ENCODE measurements at places on chromosomes 3 and 15.

- DNase-seq = no peak
These were observed 37.7 kb downstream of the MCCC1 start for GRCh38 chr3:183061391-183062172.

GRCh38 chr15:99435877-99436541, 129.8 kb upstream of the MEF2A start:
- no peak for DNase-seq

DNA sequence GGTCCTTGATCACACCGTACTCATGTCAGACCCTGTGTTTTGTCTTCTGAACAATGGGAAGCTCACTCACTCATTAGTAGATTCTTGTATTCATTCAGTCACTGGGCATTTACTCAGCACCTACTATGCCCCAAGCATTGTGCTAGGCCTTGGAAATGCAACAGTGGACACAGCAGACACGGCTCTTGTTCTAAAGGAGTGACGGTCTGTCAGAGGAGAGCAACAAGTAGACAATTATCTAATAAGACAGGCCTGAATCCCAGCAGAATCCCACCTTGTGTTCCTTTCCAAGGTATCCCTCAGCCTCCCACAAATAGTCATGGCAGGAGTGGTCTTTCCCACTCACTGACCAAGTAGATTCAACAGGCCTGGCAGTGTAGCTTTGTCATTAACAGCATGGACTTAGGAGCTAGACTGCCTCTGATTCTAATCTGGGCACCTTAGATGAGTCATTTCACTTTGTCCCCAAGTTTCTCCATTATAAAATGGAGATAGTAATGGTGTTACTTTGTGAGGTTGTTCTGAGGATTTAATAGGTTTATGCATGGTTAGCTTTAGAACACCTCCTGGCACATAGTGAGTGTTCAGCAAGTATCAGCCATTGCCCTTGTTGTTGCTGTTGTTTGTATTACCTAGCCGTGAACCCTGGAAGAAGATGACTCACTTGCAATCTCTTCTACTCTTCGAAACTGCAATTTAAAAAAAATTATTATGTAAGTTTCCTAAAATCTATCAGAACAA, 69.1 kb downstream of the SSUH2 start:
- no peak for DNase-seq

- no peak for DNase-seq
These were observed 19.2 kb downstream of the PXK start for GRCh38 chr3:58351920-58352319.

- DNase-seq = no peak
These were observed 14.8 kb upstream of the P2RY14 start for GRCh38 chr3:151293127-151293526.

- no peak for DNase-seq
These were observed 68.0 kb downstream of the ATP2B2 start for GRCh38 chr3:10437272-10437994.

DNA sequence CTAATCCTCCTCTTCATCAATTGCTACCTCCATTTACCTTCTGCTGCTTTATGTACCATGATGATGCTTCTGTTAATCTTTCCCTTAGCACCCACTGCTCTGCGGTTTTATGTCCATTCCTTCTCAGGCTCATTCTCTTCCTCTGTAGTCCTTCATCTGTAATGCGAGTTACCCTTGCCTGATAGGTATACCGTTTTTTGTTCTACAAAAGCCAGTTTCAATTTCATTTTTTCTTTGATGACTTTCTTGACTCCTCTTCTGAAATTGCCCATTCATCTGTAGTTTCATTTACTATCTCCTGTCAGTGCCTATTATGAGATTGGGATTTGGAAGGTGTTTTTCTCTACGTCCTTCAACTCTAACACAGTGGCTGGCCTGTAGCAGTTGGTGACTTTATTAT, 445.9 kb upstream of the ZNF717 start:
- DNase-seq = no peak

GRCh38 chr3:189322339-189322738, 150.6 kb downstream of the TPRG1 start:
- DNase-seq = no peak

DNA sequence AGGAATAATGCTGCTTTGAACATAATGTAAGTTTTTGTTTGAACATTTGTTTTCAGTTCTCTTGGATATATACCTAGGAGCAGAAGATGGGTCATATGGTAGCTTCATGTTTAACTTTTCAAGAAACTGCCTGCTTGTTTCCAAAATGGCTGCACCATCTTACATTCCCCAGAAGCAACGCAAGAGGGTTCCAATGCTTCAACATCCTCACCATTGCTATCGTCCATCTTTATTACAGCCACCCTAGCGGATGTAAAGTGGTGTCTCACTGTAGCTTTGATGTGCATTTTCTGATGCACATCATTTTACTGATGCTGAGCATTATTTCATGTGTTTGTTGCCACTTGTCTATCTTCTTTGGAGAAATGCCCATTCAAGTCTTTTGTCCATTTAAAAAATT, 46.4 kb upstream of the GATA2 start:
- DNase-seq = no peak

DNA sequence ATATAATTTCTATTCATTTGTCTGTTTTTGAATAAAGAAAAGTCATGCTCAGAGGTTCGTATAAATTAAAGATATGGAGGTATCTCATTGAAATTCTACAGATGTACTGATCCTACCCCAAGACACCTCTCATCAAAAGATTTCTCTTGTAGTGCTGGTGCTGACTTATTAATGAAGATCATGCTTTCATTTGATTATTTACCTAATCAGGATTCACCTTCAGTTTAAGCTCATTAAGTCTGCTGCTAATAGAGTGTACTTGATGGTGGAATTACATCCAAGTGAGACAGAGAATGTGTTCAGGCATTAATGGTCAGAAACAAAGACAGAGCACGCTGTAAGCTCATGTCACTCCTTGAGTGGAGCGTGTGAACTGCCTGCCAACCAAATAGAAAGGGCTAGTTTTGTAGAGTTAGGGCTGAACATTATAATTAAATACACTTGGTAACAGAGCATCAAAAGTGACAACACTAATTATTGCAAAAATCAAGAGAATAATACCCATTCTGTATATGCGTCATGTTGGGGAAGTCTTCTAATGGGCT, 45.5 kb downstream of the KBTBD12 start:
- no peak for DNase-seq

GRCh38 chr3:79310016-79310415, 457.8 kb downstream of the ROBO1 start:
- DNase-seq = no peak

DNA sequence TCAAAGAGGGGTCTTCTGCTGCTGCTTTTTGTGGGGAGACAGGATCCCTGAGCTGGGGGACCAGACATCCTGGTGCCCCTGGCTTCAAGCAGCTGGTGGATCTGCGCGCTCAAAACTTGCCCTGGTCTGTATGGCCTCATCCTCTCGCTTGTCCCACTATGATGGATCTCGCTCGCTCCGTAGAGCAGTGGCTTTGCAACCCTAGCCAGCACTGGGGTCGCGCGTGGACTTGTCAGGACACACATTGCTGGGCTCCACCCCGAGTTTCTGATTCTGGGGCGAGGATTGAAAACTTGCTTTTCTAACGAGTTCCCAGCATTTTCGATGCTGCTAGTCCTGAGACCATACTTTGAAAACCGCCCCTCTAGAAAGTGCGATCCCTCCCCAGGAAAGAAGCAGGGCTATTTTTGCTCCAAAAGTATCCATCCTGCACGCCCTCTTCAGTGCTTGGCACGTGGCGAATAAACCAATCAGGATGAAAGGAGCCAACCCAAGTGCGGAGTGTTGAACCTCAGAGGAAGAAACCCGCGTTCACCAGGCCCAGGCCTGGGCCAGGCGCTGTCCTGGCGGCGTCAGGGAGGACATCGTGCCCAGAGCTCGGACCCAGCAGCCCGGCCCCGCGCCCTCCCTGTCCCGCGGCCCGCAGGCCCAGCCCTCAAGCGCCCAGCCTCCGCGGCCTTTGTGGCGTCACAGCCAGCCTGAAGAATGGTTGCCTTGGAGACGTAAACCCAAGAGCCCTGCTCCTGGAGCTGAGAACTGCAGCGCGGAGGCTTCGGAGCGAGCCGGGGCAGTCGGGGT, at the start of gene CFAP100:
Gene CFAP100 (plus strand): TSS at position 731 of the 798 bp plus-strand sequence. CDS start 1,092 bp downstream, outside the sequence.
- peak; percentile 52 for DNase-seq

DNA sequence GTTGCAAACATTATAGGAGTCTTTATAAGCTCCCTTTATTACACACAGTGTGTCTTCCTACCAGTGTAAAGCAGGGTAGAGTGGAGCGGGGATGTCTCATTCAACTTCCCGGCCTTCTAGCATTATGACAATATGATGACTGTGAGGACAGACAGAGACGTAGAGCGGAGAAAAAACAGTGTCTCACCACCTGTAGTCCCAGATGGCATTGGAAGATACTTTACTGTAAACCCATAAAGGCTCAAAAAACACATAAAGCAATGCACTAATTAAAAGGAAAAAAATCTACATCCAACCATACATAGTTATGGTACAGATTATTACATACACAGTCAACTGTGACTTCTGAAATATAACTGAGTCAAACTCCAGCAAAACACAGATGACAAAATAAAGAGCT, 383.7 kb downstream of the MAGI1 start:
- no peak for DNase-seq

DNA sequence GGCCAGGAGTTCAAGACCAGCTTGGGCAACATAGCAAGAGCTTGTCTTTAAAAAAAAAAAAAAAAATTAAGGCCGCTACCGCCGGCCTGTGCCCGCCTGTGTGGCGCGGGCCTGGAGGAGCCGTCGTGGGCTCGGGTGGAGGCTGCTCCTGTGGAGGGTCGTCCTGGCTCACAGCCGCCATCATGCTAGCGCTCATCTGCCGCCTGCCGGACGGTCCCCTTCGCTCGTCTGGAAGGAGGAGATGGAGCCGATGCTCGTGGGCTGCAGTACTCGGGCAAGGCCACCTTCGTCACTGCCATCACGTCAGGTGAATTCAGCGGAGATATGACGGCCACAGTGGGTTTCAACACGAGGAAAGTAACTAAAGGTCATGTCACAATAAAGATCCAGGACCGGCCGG, 37.4 kb downstream of the TFRC start:
- DNase-seq = no peak

- no peak for DNase-seq
These were observed 143.8 kb upstream of the LMCD1 start for GRCh38 chr3:8357859-8358258.

GRCh38 chr15:32986147-32986546, 208.4 kb downstream of the FMN1 start:
- DNase-seq = no peak

DNA sequence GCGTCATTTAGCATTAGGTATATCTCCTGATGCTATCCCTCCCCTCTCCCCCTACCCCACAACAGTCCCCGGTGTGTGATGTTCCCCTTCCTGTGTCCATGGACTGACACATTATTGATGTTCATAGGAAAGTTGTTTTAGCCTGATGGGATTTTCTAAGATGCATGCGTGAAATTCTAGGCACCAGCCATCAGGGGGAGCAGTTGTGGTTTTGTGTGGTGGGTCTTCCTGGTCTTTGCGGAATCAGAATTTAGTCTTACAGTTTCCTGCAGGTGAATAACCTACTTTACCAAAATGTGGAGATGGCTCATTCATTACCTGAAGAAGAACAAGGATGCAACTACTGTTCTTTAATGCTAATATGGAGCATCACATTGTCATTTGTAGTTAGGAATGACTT, 455.0 kb upstream of the THBS1 start:
- peak; percentile 45 for DNase-seq

- no peak for DNase-seq
These were observed 3.4 kb downstream of the THBS1 start for GRCh38 chr15:39584266-39584659.

- DNase-seq = no peak
These were observed 681 bp downstream of the TWF2 start for GRCh38 chr3:52238193-52238760.

GRCh38 chr3:197022405-197023231, 7.0 kb downstream of the MELTF start:
- DNase-seq = no peak

DNA sequence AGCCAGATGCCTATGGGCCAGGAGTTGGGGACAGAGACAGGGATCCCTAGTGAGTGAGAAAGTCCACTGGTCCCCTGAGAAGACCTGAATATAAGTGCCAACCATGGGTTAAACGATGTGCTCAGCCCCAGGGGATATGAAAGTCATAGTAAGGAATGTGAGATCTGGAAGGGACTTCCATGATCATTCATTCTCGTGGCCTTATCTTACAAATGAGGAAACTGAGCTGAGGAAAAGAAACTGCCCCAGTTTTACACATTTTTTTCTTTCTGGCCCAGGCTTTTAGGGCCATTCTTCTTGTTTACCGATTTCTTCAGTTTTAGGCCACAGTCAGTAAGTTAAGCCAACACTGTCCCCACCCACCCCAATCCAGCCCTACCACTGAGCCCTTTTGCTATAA, 11.1 kb downstream of the CD80 start:
- no peak for DNase-seq

DNA sequence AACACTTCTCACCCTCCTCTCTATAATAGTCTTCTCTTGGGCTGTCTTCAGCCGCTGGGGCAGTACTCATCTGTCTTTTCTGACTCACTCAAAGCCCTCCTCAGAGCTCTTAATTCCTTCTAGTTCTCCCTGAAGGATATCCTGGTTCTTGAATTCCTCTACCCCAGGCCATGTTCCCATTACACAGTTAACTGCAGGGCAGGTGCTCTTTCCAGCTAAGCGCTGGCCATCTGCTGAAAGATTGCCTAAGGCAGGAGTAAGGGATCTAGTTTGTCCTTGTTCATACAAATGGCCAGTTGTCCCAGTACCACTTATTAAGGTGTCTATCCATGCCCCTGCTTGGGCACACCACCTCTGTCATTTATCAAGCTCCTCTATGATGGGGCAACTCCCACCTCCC, 10.2 kb upstream of the SPG11 start:
- no peak for DNase-seq

DNA sequence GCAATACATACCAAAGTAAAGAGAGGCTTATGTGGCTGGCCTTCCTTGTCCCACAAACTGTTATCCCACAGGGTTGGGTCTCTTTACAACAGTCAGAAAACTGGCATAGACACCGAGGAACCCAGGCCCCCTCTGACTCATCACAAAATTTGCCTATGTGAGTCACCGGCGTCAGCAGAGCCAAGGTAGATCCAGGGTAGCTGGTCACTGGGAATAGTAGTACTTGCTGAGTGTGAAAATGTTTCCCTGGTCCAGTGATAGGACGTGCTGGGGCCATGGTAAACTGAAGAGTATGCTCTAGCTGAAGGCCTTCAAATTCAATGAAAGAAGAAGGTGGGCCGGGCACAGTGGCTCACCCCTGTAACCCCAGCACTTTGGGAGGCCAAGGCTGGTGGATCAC, 27.1 kb upstream of the SKIL start:
- no peak for DNase-seq

DNA sequence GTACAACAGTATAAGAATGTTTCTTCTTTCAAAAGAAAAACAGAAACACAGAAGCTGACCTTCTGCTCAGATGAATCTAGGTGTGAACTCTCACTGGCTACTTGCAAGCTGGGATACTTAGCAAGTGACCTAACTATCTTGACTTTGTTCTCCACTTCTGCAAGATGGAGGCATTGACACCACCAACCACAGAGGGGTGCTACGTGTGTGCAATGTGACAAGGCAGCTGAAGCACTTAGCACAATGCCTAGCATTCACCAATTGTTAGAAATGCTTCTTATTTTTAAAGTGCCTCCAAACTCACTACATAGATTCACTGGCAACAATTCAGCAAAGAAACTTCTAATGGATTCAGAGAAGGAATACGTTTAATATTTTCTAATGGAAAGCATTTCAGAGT, 331.4 kb upstream of the WNT5A start:
- DNase-seq = no peak

- DNase-seq = no peak
These were observed 4.3 kb downstream of the RBP1 start for GRCh38 chr3:139534992-139535879.
